ENCODE measurements at places on chromosomes 3 and 15.

GRCh38 chr15:77180757-77181156, 109.8 kb upstream of the TSPAN3 start:
- DNase-seq: no peak

GRCh38 chr15:87848012-87848411, 408.5 kb downstream of the NTRK3 start:
- no peak for DNase-seq

GRCh38 chr15:79675982-79676381, 220.8 kb downstream of the MTHFS start:
- no peak for DNase-seq

DNA sequence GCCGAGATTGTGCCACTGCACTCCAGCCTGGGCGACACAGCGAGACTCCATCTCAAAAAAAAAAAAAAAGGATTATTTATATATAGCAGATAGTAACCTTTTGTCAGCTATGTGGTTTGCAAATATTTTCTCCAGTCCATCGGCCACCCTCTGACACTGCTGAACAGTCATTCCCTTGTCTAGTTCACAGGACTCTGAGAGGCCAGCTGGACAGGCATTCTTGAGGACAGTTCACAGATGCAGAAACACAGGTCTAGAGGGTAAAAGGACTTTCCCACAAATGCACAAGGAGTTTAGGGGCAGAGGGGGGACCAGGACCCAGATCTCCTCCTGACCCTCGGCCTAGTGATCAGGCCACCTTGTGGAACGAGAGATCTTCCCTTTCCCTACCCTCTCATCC, 7.5 kb upstream of the TMEM40 start:
- DNase-seq: no peak

DNA sequence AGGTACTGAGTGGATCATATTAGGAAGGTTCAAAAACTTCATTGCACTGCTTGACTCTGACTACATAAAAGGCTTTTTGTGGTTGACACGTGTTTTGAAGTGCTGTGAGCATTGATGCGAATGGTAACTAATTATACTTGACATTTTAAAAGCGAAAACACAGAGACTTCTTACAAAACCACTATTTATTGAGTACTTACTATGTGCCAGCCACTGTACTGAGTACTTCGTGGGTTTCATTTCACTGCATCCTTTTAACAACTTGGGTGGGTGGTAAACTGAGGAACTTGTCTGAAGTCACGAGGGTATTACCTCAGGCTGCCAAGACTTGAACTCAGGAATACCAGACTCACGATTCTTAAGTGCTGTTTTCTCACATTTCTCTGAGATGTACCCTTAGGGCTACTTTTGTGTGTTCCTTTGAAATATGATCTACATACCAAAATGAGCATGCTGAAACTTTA, 45.3 kb upstream of the PPP4R2 start:
- no peak for DNase-seq

DNA sequence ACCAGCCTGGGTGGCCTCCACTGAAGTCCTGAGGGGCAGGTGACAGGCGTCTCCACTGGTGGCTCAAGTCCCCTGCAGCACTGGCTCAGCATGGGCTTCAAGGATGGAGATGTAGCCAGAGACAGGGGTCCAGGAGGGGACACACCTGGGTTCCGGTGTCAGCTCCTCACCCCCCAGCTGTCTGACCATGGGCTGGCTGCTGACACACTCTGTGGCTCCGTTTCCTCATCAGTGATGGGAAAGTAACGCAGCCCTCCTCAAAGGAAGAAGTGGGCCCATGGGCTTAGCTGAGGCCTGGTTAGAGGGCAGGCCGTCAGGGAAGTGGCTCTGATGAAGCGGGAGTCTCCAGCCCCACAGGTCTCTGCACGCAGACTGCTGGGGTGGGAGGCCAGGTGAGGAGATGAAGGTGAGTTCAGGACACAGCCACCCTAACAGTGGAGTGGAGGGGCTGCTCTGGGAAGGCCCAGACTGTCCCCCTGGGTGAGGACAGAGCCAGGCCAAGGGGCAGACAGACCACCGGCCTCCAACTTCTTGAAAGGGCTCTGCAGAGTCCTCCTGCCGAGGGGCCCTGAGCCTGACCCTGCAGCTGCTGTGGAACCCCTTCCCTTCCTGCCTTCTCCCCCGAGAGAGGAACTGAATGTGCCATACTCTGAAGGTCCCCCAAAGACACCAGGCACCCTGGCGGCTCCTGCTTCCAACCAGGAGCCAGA, 24.0 kb downstream of the PSTPIP1 start:
- DNase-seq: no peak

Data from SHP77 treated with DMSO at 0.1 percent for 48 hours (cell line).